ENCODE measurements at places on chromosomes 3 and 15. TPM values are rescaled to one million over a fixed set of nuclear protein-coding genes. Genes with fewer than 3 reads are reported as not detected.
A peak's percentile ranks its signal among the peaks of the same experiment; 100 is the strongest.

Gene CCDC54
- total RNA-seq, result not detected

GRCh38 chr3:30258426-30259392, 347.7 kb upstream of the TGFBR2 start:
- H3K36me3 ChIP-seq, result no peaks in the 10 kb centered on the region
- H3K27ac ChIP-seq, result no peak overlapping the region
- DNase-seq, result no peak
- no peaks in the 10 kb centered on the region for H3K27me3 ChIP-seq
- H3K4me3 ChIP-seq, result no peak overlapping the region

Gene CSTA
- not detected for total RNA-seq

- H3K4me1 ChIP-seq, result no peaks in the 10 kb centered on the region
- H3K27ac ChIP-seq, result no peak overlapping the region
- H3K36me3 ChIP-seq, result no peaks in the 10 kb centered on the region
- H3K27me3 ChIP-seq, result no peaks in the 10 kb centered on the region
- no peak overlapping the region for H3K4me3 ChIP-seq
Observed at GRCh38 chr3:16759227-16759903, 125.4 kb upstream of the PLCL2 start.

Gene ZCWPW2
- 0.40 TPM for total RNA-seq

- peaks cover 24% of the 10 kb centered on the region for H3K4me1 ChIP-seq
- no peaks in the 10 kb centered on the region for H3K36me3 ChIP-seq
- peak overlapping the region; percentile 65 for H3K27ac ChIP-seq
- peak; percentile 71 for DNase-seq
Observed at GRCh38 chr3:149813367-149814281, 609 bp downstream of the RNF13 start.

Gene CHRNA5
- 12.7 TPM for total RNA-seq

Gene ZPLD1
- not detected for total RNA-seq

Gene LSAMP
- not detected for total RNA-seq

GRCh38 chr3:187929112-187929816, 184.0 kb upstream of the BCL6 start:
- H3K27me3 ChIP-seq, result no peaks in the 10 kb centered on the region
- no peak overlapping the region for H3K4me3 ChIP-seq
- H3K27ac ChIP-seq, result no peak overlapping the region
- no peak for DNase-seq

Gene CPEB1
- total RNA-seq, result not detected

DNA sequence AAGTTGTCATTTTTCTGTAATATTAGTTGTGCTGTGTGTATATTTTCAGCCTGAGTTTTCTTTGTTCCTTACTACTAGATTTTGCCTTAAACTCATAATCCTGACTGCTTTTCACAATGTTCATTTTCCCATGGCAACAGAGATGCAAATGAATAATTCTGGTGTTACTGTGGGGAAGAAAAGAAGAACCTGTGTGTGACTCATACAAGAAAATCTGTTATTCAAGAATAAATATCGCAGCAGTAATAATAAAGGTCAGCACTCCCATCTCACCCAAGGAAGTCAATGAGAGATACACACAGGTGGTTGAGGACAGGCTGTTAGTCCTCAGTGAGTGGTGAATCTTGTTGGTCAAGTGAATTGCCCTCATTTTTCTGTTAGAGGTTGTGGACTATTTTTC, 656.6 kb upstream of the NAALADL2 start:
- DNase-seq, result peak; percentile 61
- H3K27me3 ChIP-seq, result no peaks in the 10 kb centered on the region
- H3K36me3 ChIP-seq, result no peaks in the 10 kb centered on the region
- H3K4me1 ChIP-seq, result peaks cover 17% of the 10 kb centered on the region
- no peak overlapping the region for H3K4me3 ChIP-seq
- H3K27ac ChIP-seq, result no peak overlapping the region

Gene PRICKLE2
- total RNA-seq, result 7.1 TPM

Data from endothelial cell of umbilical vein (primary cell).